ENCODE measurements at places on chromosomes 7 and 10. TPM values are rescaled to one million over a fixed set of nuclear protein-coding genes. Genes with fewer than 3 reads are reported as not detected.
A peak's percentile ranks its signal among the peaks of the same experiment; 100 is the strongest.

DNA sequence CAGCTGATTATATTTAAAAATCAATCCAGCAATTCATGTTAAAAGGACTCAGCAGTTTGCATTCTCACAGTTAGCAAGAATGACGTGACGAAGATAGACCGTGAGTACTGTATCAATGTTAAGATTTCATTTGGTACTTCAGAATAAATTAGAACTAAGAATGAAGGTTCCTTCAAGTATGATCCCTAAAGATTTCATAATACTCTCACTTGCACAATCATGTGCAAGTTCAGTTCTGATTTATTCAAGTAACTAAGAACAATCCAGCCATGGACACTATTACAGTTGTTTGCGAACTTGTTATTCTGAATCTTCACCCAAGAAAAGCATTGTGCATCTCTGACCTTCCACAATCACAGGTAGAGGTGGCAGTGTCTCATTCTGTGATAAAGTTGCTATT is 7.7 kb downstream of the RHEB start:
- no peak for DNase-seq
- no peaks in the 10 kb centered on the region for H3K36me3 ChIP-seq
- no peak overlapping the region for H3K4me3 ChIP-seq

DNA sequence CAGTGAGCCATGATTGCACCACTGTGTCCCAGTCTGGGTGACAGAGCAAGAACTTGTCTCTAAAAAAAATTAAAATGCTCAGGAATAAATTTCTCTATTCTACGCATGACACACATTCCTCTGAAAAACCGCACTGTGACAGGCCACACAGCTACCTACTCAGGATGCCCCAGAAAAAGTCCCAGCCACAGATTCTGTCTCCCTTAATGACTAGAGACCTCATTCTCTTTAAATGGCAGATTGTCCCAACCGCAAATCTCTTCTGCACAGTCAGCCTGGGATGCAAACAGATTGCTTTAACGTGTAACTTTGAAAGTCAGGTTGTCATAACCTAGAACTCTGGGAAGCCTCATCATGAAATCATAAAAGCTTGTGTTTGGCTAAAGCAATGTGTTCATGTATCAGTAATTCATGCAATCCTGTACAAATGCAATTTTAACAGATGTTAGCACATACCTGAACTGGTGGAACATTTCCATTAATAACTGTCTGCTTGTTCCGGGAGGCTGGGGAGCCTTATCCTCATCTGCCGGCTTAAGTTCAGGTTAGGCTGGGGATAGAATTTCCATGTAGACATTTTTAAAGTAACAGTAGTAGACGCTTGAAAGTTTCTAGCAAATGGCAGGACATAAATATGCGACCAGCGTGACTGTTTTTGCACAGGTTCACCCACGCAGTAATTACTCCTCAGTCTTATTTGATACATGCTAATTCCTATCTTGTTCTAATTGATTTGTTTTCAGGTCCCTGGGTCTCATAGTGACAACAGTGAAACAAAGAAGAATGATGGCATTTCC is 26.2 kb upstream of the MSRB2 start:
- no peak overlapping the region for H3K27ac ChIP-seq
- no peaks in the 10 kb centered on the region for H3K36me3 ChIP-seq

DNA sequence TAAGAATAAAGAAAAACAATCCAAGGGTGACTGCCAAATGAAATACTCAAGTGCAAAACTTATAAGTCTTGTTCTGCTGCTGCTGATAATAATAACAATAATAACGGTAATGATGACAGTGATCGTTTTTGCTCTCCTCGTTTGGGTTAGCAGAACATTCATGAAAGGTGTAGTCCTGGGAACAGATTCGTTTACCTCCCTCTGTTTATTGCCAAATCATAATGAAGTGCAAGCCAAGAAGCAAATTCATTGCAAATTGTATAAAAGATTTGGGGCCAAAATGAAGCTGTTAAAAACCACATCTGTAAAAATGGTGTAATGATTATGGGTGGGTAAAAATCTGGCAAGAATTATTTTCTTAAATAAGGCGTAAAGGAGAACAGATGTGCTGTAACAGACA is 587.2 kb upstream of the MKI67 start:
- DNase-seq, result no peak
- no peaks in the 10 kb centered on the region for H3K27me3 ChIP-seq
- H3K36me3 ChIP-seq, result no peaks in the 10 kb centered on the region

AKR1C4 gene
- total RNA-seq, result not detected

DNA sequence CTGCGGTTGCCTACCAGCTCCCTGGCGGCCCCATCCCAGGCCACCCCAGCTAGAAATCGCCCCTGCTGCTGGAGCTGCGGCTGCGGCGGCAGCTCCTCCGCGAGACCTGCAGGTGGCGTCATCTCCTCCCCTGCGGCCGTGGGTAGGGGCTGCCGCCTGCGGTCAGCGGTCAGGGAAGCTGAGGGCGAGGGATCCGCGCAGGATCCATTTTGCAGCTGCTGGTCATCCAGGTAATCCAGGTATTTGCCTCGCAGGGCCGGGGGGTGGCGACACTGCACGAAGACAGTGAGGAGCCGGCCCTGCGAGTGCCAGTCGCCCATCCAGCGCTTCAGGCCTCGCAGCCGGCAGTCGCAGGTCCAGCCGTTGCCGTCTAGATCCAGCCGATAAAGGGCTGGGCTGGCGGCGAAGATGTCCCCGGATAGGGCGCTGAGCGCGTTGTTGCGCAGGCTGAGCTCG is 1.5 kb downstream of the TRIL start:
- H3K27ac ChIP-seq, result no peak overlapping the region
- H3K4me1 ChIP-seq, result peaks cover 41% of the 10 kb centered on the region
- H3K4me3 ChIP-seq, result peak overlapping the region; percentile 43
- H3K27me3 ChIP-seq, result peaks cover 66% of the 10 kb centered on the region
- H3K36me3 ChIP-seq, result no peaks in the 10 kb centered on the region
